ENCODE measurements at places on chromosomes 1 and 21. TPM values are rescaled to one million over a fixed set of nuclear protein-coding genes. Genes with fewer than 3 reads are reported as not detected.

AMPD1 gene
- not detected for total RNA-seq

GRCh38 chr1:31038360-31038759, 27.2 kb downstream of the PUM1 start:
- no peak for DNase-seq

GRCh38 chr1:177800400-177801088, 169.3 kb downstream of the SEC16B start:
- DNase-seq, result no peak

CELA2A gene
- total RNA-seq, result not detected

DNA sequence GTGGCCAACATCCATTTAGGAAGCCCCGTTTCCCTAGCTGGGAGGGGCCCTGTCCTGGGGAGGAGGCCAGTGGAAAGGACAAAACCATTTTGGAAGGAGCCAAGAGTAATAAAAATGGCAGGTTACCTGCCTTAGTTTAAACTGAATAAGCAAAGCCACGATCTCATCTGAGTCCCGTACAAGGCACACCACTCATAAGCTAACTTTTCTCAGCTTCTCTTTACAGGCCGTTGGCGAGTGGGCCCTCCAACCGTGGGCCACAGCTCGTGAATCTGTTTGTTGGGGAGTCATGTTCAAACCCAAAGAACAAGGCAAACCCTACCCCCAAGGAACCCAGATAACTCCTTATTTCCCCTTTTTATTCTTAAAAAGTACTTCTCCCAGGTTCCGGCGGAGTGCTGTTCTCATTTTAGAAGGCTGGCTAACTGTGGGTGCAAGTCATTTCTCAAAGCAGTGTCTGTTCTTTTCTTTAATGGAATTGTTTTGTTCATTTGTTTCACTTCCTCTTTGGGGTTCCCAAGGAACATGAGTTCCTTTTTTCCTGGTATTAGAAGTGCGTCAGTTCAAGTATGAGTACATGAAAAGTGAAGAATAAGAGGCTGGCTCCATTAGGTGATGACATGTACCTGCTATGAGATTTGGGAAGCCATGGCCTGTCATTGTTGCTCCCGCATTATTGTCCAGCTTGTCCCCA, 89.0 kb downstream of the PSMG1 start:
- DNase-seq, result no peak

GRCh38 chr1:216721863-216722262, 1.4 kb downstream of the ESRRG start:
- no peak for DNase-seq

GRCh38 chr1:119865627-119866026, 30.7 kb downstream of the ADAM30 start:
- DNase-seq, result no peak

SDCCAG8 gene
- 34.3 TPM for total RNA-seq

DNA sequence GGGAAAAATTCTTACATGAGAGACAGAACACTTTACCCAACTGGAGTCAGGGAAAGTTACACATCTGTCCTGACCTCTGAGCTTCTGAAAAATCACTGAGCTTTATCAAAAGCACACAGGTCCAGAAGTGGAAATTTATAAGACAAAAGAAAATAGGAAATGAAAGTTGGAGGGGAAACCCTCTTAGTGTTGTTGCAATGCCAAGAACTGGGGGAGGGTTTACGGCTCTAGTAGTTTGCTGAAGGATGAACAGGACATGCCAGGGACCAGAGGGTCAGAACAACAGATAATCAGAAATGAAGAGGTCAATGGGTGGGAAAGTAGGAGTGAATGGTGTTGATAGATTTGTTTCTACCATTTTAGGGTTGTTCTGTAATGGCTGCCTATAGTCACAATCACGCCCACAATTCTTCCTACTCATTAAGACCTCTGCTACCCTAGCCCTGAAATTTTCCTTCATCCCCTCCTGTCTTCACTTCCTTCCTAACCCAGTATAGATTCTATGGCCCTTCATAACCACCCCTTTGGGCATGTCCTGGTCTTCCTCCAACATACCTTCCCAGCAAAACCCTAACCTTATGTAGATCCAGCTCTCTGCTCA, 30.3 kb upstream of the FMOD start:
- peak; percentile 94 for DNase-seq
